Skeletal muscle cell (primary cell): ENCODE measurements at places on chromosomes 6 and 20.

DNA sequence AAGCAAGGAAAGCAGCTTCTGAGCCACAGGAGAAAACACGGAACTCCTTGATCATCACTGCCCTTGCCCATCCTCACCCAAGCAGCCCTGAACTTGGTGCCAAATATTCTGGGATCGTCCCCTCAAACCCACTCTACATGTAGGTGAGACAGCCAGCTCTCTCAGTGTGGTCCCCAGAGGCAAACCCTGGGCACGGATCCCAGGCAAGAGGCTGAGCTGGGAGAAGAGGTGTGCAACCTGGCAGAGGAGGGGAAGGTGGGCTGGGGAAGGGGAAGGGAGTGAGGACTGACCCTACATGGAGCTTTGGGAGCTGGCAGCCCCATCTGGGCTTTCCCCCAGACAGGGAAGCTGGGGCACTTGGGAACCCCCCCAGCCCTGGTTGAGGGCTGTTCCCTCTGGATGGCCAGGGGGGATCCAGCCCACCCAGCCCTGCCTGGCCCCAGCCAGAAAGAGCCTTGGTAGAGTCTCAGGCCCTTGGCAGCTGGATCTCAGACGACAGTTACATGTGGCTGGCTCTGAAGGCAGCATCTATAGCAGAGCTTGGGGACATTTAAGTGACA lies 186.2 kb upstream of the CST7 start:
- no peak for DNase-seq

- DNase-seq = no peak
Observed at GRCh38 chr6:138945354-138945753, 42.7 kb downstream of the REPS1 start.

- DNase-seq = no peak
Observed at GRCh38 chr6:149725785-149726184, 7.9 kb upstream of the LATS1 start.

DNA sequence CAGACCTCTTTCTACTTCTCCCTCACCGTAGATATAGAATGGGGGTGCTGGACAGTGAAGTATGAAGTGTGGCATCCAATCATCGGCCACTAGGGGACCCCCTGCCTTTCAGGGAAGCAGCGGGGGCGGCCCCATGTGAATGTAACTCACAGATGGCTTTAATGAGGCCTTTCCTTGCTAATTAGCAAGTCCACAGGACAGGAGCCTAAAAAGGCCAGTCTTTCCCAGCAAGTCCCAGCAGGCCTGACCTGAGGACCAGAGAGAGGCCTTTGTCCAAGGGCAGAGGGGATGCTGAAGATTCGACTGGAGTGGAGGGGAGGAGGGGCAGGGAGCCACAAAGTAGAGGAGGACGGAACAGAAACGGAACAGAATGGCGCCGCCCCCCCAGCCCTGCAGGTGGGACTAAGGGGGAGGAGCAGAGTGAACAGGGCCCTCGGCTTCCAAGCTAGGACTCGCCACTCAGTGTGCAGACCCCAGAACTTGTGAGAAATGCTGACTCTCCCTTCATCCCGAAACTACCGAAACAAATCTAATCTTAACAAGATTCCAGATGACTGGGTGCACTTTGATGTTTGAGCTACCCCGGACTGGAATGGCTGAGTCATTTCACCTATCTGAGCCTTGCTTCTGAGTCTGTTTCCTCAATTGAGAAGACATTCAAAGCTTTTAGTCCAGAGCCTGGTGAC lies 5.8 kb downstream of the C6orf132 start:
- DNase-seq = no peak

DNA sequence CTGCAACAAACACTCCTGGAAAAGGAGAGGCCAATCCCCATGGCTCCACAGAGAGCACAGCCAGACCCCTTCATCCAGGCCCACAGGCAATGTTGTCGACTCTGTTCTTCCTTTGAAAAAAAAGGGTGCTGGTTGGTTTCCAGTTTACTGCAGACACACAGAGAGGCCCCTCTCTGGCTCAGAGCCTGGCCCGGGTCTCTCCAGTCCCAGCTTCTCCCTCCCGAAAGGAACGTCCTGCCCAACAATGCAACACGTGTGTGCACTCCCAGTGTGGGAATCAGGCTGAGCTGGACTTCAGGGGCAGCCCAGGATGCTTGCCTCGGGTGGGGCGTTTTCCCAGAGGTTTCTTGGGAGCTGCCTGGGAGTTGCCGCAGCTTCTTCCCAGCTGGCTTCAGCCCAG lies 4.5 kb upstream of the NKAIN4 start:
- DNase-seq = no peak

GRCh38 chr6:118808793-118809638 lies 84.9 kb upstream of the ASF1A start:
- no peak for DNase-seq
